ENCODE measurements at places on chromosomes 5 and 9. TPM values are rescaled to one million over a fixed set of nuclear protein-coding genes. Genes with fewer than 3 reads are reported as not detected.

DNA sequence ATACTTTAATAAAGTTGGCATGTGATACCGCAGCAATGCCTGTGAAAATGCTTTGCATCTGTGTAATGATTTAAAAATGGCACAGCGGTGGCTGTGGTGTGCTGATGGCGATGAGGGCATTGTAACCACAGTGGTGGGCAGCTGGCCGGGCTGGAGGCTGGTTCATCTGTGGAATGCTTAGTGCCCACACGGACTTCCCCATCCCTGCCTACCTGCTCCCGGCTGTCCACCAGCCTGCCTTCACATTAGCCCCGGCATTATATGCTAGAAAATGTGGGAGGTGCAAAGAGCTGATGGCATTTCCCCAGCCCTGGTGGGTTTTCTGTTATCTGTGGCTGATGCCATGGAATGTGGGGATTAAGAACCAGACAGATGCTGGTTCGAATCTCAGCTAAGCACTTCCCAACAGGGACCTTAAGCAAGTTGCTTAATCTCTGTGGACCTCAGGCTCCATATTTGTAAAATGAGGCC lies 2.9 kb upstream of the NDST1 start:
- DNase-seq, result peak; percentile 55

DNA sequence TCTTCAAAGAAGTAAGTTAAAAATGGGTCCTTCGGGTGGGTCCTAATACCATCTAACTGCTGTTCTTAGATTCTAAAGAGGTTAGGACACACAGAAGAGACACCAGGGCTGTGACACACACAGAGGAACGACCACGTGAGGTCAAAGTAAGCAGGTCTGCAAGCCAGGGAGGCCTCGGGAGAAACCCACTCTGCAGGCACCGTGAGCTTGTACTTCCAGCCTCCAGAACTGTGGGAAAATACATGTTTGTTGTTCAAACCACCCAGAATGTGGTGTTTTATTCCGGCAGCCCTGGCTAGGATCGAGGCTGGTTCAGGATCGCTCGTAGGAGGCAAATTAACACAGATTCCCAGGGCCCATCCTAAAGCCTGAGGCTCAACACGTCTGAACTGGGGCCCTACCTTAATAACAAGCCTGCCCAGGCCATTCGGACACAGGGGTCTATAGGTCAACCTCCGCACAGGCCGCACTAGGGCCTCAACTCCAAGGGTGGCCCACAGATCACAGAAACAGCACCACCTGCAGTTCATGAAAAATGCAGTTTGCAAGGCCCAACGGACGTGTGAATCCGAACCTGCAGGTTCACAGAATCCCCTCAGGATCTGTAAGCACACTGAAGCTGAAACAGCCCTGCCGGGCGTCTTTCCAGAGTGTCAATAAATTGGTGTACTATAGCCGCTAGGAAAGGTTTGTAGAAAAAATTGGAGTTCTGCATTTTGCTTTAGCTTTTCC lies 7.1 kb downstream of the MED10 start:
- no peak for DNase-seq

The SPATA6L gene
- total RNA-seq, result 0.87 TPM

The SH2D3C gene
- 18.3 TPM for total RNA-seq

- DNase-seq, result peak; percentile 61
Measured at GRCh38 chr5:10729320-10730042, 31.6 kb downstream of the DAP start.
